RWPE2 (cell line): ENCODE measurements at places on chromosomes 4 and X.

GRCh38 chr4:31290836-31291235 lies 570.7 kb downstream of the PCDH7 start:
- DNase-seq = no peak

GRCh38 chr4:180333162-180333561 lies 1910.0 kb upstream of the TENM3 start:
- no peak for DNase-seq

GRCh38 chr4:1903035-1903434 lies 31.8 kb downstream of the NSD2 start:
- no peak for DNase-seq

DNA sequence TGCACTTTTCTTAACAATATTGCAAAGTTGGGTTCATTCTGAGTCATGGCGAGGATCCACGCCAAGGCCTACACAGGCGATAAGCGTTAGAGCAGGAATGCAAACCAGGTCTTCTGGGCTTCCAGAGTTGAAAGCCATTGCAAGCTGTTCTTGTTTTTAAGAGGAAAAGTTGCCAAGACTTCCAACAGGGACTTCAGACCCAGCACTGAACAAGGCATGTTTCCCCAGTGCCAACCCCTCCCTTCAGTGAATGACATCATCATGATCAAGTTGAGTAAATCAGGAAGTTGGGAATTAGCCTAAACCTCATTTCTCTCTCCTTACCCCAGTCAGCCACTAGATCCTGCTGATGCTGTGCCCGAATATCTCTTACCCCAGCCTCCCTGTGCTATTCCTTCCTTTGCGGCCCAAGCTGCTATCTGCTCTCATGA lies 355.1 kb downstream of the HS3ST1 start:
- DNase-seq = no peak

DNA sequence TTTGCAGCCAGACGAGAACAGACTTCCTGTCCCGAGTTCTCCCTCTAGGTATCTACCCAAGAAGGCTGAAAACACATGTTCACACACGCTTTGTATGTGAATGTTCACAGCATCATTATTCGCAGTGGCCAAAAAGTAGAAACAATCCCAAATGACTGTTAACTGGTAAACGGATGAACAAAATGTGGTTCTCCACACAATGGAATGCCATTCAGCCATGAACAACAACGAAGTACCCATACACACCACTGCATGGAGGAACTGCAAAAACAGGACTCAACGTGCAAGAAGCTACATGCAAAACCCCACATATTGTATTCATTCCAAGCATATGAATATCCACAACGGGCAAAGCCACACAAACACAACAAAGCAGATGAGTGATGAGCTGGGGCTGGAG lies 45.0 kb downstream of the PDHA1 start:
- no peak for DNase-seq

GRCh38 chr4:4740071-4740470 lies 119.4 kb upstream of the MSX1 start:
- DNase-seq = no peak

GRCh38 chr4:155891058-155891457 lies 12.4 kb upstream of the TDO2 start:
- DNase-seq = no peak

DNA sequence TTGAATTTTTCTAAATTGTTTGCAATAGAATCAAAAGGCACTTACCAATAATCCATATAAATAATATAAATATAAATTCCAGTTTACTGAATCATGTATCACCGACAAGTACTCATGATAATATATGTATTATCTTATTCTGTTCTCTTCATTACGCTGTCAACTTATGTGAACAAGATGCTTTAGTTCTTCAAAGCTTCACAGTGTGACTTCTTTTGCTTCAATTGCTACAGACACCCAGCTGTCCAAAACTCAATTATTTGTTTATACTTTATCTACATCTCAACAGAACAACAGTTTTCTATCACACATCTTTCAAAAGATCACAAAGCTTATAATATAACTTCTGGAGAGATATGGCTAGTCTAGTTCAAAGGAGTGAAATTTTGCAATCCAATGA lies 1499.9 kb upstream of the PCDH10 start:
- DNase-seq = no peak

- DNase-seq = no peak
These were observed 175.0 kb downstream of the NHS start for GRCh38 chrX:17550011-17550410.

- DNase-seq = no peak
These were observed 705.5 kb downstream of the ARAP2 start for GRCh38 chr4:35538807-35539206.

DNA sequence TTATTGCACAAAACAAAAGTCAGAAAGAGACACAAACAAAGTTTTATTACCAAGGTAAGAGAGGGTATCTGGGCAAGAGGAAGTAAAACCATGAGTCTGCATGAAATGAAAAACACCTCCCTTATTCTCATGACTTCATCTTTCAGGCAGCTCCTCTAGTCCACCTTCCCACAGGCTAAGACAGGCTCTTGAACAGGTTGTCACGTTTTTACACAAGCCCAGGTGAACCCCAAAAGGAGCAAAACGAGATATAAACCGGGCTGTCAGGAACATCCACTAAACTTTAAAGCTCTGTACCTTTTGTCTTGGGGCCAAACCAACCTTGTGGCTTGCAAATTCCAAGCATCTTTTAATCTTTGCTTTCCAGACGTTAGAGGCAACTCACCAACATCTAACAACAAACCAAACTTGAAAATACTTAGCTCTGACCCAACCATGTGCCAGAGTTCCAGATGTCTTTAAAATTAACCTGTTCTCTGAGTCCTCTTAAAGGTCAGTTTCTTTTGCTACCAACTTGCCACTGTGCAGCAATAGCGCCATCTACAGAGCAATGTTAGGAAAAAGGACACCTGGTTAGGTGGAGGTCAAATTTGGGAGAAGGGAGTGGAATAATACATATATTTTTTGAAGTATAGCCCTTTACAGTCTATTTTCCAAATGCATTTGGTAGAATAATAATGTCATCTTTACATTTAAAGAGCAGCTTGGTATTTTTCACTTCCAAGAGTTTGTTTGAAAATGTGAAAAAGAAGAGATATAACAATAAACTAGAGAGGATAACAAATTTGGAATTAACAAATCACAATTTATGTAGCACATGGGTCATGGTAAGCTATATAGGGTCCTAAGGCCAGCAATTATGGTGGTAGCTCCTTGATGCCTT lies 73.1 kb downstream of the QRFPR start:
- DNase-seq = no peak

DNA sequence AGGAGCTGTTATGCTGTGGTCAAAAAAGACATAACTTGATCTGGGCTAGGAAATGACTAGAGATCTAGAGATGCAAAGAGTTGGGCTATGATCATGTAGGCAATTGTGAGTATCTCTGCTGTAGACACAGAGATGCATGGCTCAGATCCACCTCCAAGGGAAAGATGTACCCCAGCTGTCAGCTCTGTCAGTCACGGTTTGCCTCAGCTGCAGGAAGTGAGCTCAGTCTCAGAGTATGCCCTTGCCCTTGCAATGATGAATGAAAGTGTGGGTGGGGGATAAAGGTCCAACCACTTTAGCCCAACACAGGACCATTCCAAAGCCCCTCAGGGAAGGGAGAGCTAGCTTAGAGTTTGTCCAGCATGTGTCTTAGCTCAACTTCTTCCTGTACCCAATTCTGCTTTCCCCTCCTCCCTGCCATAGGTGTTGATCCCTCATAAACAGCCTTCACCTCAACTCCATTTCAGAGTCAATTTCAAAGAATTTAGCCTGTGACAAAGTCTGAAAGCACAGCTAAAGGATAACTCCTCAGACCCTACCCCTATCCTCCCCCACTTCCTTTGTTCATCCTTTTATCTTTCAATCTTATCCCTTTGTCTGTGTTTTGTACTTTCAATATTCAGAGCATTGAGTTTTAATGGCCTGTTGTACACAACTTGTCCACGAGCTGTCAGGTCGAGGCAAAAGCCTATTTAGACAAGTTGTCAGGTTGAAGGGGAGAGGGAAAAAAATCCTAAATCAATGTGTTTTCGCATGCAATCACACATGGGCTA lies 90.6 kb downstream of the MID1IP1 start:
- no peak for DNase-seq

GRCh38 chr4:150336676-150337412 lies 245.1 kb upstream of the MAB21L2 start:
- no peak for DNase-seq

DNA sequence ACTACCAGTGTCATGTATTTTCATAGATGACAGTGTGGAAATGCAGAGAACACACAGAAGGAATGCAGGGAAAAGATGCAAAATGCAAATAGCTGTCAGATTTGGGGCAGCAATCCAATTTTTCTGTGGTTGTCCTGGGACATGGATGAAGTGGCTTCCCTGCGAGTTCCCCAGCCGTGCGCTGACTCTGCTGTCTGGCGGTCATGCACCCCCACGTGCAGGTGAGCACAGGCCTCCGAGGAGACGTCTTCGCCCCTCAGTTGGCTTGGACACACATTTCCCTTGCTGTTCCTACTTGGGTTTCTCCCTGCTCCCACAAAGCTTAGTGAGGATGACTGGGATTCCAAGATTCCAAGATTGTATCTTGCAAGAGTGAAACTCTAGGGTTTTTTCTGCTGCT lies 24.4 kb downstream of the BLOC1S4 start:
- DNase-seq = no peak

- DNase-seq = no peak
These were observed 40.6 kb downstream of the ABLIM2 start for GRCh38 chr4:8118035-8118434.

DNA sequence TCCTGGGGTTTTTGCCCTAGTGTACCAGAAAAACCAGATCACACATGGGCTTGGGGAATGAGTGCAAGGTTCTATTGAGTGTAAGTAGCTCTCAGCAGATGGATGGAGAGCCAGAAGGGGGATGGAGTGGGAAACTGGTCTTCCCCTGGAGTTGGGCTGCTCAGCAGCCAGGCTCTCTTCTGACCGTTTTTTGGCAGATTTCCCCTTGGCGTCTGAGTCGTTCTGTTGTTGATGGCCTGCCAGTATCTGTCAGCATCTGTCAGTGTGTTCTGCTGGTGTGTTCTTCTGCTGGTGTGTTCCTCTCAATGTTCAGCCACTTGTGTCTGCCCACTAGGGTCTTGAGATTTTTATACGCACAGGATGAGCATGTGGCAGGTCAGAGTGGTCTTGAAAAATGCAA lies 633.9 kb upstream of the CPEB2 start:
- DNase-seq = no peak

DNA sequence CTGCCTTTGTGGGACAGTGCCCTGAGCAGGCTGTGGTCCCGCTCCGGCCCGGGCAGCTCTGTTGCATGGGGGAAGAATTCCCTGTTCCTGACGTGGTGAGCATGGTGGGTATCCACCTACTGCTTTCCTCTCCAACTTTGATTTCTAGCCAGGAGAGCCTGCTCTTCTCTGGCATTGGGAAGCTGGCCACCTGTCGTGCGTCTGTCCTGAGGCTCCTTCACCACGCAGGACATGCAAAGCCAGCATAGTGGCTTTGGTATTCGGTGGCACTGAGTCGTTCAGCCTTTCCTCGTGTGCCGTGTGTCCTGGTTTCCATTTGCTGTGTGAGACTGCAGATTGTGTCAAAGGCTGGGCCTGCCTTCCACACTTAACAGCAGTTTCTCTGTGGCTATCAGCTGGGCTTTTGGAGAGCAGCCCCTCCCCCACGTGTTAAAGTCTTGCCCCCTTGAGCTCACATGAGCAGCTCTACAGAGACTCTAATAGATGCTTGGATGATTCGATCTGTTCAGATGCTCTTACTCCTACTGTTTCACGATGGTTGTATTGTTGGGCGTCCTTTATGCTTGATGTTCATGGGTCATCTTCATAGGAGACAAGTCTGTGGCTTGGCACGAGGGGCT lies 46.3 kb upstream of the CLCN4 start:
- DNase-seq = no peak
